Bronchus fibroblast of lung (primary cell): ENCODE measurements at places on chromosomes 11 and 22. TPM values are rescaled to one million over a fixed set of nuclear protein-coding genes. Genes with fewer than 3 reads are reported as not detected.

Gene OR4C13
- total RNA-seq, result not detected in 2 replicates

Gene MMP12
- total RNA-seq, result not detected in 2 replicates

Gene NPAS4
- total RNA-seq, result not detected in 2 replicates

Gene PDE3B
- total RNA-seq, result 2.8 and 3.4 TPM in 2 replicates

Gene SEC14L6
- total RNA-seq, result under 0.01 and 0.50 TPM in 2 replicates

Gene HTR3A
- total RNA-seq, result not detected in 2 replicates

Gene GAL
- 13.1 and 17.3 TPM in 2 replicates for total RNA-seq

Gene YPEL1
- total RNA-seq, result 1.3 and 2.2 TPM in 2 replicates

Gene CASP5
- not detected in 2 replicates for total RNA-seq

Gene MMP27
- total RNA-seq, result not detected in 2 replicates

Gene KCNK4
- total RNA-seq, result not detected in 2 replicates

Gene PGA5
- total RNA-seq, result not detected in 2 replicates

Gene WNT11
- total RNA-seq, result 0.15 TPM in 1 of 2 replicates, not detected in the other

Gene SYCE3
- not detected in 2 replicates for total RNA-seq

Gene TECTA
- under 0.01 and 0.17 TPM in 2 replicates for total RNA-seq

Gene PACS1
- total RNA-seq, result 12.0 and 15.3 TPM in 2 replicates

Gene HOATZ
- total RNA-seq, result 0.50 TPM in 1 of 2 replicates, not detected in the other

Gene SYTL2
- total RNA-seq, result 36.5 and 49.4 TPM in 2 replicates

Gene ANKK1
- not detected in 2 replicates for total RNA-seq

Gene MYOD1
- not detected in 2 replicates for total RNA-seq

Gene CARNS1
- total RNA-seq, result not detected in 2 replicates

Gene OR6T1
- not detected in 2 replicates for total RNA-seq

Gene SLC37A4
- 20.8 and 24.1 TPM in 2 replicates for total RNA-seq

Gene OR5J2
- total RNA-seq, result not detected in 2 replicates

Gene CPT1B
- total RNA-seq, result 0.17 and 1.0 TPM in 2 replicates

Gene APOC3
- not detected in 2 replicates for total RNA-seq

Gene SYT12
- under 0.01 and 0.17 TPM in 2 replicates for total RNA-seq

Gene RAG2
- not detected in 2 replicates for total RNA-seq

Gene QSER1
- total RNA-seq, result 6.2 and 9.8 TPM in 2 replicates

Gene TRIM51
- total RNA-seq, result not detected in 2 replicates

Gene YPEL4
- 0.17 and 0.45 TPM in 2 replicates for total RNA-seq

Gene SYVN1
- 21.2 and 29.3 TPM in 2 replicates for total RNA-seq

Gene RAG1
- 0.30 and 0.50 TPM in 2 replicates for total RNA-seq

Gene ABTB2
- 2.4 TPM in 2 replicates for total RNA-seq

Gene IL18
- 0.34 and 0.59 TPM in 2 replicates for total RNA-seq

Gene GGTLC3
- not detected in 2 replicates for total RNA-seq

Gene C11orf42
- not detected in 2 replicates for total RNA-seq

Gene DEFB131B
- not detected in 2 replicates for total RNA-seq

Gene MMP8
- total RNA-seq, result not detected in 2 replicates

Gene TTC36
- total RNA-seq, result 1.0 TPM in 1 of 2 replicates, not detected in the other

Gene TIMM10
- 53.1 and 56.5 TPM in 2 replicates for total RNA-seq

Gene SWAP70
- total RNA-seq, result 8.3 and 10.6 TPM in 2 replicates

Gene FUT4
- total RNA-seq, result 2.7 and 3.5 TPM in 2 replicates

Gene ART1
- not detected in 2 replicates for total RNA-seq

Gene CRYAB
- total RNA-seq, result 13.4 and 20.0 TPM in 2 replicates

Gene HTR3B
- not detected in 2 replicates for total RNA-seq

Gene OR8G1
- not detected in 2 replicates for total RNA-seq

Gene MS4A12
- not detected in 2 replicates for total RNA-seq

Gene RNF26
- total RNA-seq, result 16.0 and 16.6 TPM in 2 replicates

Gene FAM111B
- 8.6 and 10.6 TPM in 2 replicates for total RNA-seq

Gene HORMAD2
- total RNA-seq, result not detected in 2 replicates

Gene CD3D
- not detected in 2 replicates for total RNA-seq

Gene MAP6
- 0.34 and 0.59 TPM in 2 replicates for total RNA-seq

Gene UBQLN3
- total RNA-seq, result not detected in 2 replicates

Gene TSSK2
- not detected in 2 replicates for total RNA-seq

Gene GPHA2
- total RNA-seq, result not detected in 2 replicates

Gene FAM118B
- total RNA-seq, result 14.4 and 19.8 TPM in 2 replicates

Gene PANX3
- not detected in 2 replicates for total RNA-seq
